ENCODE measurements at places on chromosomes 4 and X. TPM values are rescaled to one million over a fixed set of nuclear protein-coding genes. Genes with fewer than 3 reads are reported as not detected.

GLRB gene
- polyA plus RNA-seq = 11.8 TPM

BMP3 gene
- polyA plus RNA-seq = 14.8 TPM

PNPLA4 gene
- 28.0 TPM for polyA plus RNA-seq

F11 gene
- polyA plus RNA-seq = 1.9 TPM

DYNLT3 gene
- 34.7 TPM for polyA plus RNA-seq

MID1 gene
- 23.7 TPM for polyA plus RNA-seq

DSPP gene
- polyA plus RNA-seq = 0.04 TPM
